Left lung (tissue), 14 donors: ENCODE measurements at places on chromosomes 7 and 10. TPM values are rescaled to one million over a fixed set of nuclear protein-coding genes. Genes with fewer than 3 reads are reported as not detected.

DNA sequence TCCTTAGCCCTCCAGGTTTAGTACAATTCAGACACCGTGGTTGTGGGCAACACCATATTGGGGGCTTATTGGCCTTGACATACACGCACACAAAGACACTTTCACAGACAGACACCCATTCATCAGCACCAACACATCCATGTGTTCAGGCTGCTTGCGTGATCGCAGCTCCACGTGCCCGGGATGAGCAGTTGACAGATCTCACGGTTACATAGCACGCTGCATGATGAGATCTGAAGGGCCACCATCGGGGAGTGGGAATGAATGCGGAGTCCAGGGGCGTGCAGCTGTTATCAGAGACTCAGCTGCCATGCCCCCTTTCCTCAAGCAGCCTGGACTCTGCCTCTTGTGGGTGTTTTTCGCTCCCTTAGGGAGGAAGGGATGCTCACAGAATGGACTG is 285.2 kb downstream of the USP6NL start:
- H3K4me3 ChIP-seq = no peak overlapping the region
- H3K27me3 ChIP-seq = no peaks in the 10 kb centered on the region
- H3K4me1 ChIP-seq = peaks cover 15% of the 10 kb centered on the region
- no peak for DNase-seq
- peaks cover 99% of the 10 kb centered on the region for H3K36me3 ChIP-seq

The MBL2 gene
- total RNA-seq = not detected

The CALN1 gene
- not detected for total RNA-seq

The ZNF282 gene
- 20.1 TPM for total RNA-seq

The OR9A2 gene
- not detected for total RNA-seq
